ENCODE measurements at places on chromosomes 2 and 18.

DNA sequence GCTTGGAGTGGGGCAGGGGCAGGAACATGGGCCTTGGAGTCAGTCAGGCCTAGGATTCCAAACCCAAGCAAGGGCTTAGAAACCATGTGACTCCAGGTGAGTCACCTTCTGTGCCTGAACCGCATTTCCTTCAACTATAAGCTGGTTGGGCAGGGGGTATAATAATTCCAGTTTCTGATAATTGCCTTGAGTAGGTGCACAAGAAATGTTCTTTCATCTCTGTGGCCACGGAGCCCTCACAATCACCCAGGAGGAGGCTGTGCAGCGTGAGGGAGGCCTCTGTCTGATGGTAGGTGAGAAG lies 112.1 kb upstream of the HAAO start:
- no peak for DNase-seq

DNA sequence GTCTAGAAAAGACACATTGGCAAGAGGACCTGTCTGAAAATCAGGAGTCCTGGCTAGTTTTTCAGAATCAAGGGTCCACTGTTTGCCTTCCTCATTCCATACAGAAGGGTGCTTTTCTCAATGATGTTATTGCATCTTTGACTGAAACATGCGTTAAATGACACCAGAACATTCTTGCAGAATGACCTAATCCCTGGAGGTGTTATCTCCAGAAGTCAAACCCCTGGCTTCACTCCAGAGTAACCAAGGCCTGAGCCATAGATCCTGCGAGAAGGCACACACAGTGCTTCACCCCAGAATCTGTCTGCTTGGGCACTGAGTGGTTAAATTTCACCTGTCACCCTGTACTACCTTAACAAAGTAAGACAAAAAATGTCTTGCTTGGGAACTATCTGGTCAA lies 1055.2 kb upstream of the FANCL start:
- DNase-seq = no peak

GRCh38 chr18:42228581-42228980 lies 273.5 kb downstream of the PIK3C3 start:
- DNase-seq = no peak

GRCh38 chr2:197919487-197919886 lies 115.1 kb downstream of the PLCL1 start:
- DNase-seq = no peak

- DNase-seq = no peak
These were observed 1195.1 kb upstream of the CHAC2 start for GRCh38 chr2:52572469-52572894.

GRCh38 chr2:51511002-51511401 lies 479.1 kb upstream of the NRXN1 start:
- DNase-seq = no peak

DNA sequence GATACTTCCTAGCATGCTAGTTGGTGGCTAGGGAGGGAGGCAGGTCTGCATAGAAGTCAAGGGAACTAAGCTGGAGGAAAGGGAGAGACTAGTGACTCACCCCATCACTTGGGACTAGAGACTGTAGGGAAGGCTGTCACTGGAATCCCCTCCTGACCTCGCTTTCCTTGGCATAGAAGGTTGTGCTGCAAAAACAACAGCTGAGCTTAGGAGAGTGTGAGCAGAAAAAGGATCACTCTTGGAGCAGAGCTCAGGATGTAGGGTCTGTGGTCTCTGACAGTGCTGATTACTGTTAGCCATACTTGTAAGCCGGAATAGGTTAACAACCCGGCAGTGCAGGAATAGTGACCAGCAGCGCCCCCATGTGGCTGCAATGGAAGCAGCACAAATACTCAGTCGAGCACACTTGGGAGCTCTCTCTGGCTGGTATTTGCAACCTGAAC lies 66.9 kb upstream of the SMAD2 start:
- DNase-seq = no peak

DNA sequence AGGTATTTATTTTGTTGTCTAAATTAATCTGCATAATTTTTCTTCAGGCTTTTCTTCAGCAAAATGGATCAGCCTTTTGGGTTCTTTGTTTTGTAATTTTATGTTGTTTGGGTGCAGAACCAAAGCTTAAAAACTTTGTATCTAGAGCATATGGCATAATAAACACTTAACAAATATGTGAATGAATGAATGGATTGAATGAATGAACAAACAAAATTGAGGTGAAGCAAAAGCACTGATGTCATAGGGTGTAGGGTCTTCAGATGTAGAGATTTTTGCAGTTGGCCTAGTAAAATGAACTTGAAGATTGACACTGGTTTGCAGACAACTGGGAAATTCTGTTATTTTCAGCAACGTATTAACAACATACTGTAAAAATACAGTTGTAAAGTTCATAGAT lies 17.3 kb downstream of the VAPA start:
- no peak for DNase-seq

DNA sequence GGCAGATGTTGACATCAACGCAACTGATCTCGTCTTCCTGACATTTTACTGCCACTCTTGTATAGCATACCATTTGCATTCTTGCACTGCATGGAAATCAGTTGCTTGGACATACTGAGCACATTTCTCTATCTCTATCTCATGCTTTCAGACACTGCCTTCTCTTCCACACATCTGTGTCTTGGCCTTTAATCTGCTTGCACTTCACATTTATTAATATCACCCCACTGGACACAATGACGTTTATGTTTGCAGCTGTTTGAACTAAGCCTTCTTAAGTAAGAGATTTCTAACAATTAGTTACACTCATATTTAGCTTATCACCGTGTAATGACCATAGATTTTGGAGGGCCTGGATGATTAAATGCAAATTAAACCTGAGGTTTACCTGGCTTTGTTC lies 229.8 kb upstream of the CDH19 start:
- DNase-seq = no peak

- no peak for DNase-seq
These were observed 2.0 kb downstream of the GALNT3 start for GRCh38 chr2:165792104-165792454.

GRCh38 chr18:37393945-37394609 lies 171.5 kb downstream of the CELF4 start:
- peak; percentile 94 for DNase-seq

GRCh38 chr2:170204298-170204951 lies 26.5 kb downstream of the MYO3B start:
- no peak for DNase-seq

- no peak for DNase-seq
These were observed 25.3 kb downstream of the ITM2C start for GRCh38 chr2:230889911-230890601.

DNA sequence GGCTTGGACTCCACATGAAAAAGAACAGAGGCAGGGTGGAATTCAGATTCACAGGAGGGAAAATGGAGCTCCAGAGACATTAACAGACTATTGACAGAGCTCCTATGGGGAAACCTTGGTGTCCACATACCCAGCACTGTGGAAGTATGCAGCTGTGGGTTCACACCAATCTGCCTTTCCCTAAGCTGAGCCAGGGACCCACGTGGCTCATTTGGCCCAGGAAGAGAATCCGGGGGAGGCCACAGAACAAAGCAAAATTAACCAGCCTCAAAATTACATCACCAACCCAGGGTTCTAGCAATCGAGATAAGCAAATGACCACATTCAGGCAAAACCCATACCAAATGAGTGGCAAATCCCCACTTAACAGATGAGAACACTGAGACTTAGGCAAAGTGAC lies 105.8 kb upstream of the TWIST2 start:
- peak; percentile 28 for DNase-seq

DNA sequence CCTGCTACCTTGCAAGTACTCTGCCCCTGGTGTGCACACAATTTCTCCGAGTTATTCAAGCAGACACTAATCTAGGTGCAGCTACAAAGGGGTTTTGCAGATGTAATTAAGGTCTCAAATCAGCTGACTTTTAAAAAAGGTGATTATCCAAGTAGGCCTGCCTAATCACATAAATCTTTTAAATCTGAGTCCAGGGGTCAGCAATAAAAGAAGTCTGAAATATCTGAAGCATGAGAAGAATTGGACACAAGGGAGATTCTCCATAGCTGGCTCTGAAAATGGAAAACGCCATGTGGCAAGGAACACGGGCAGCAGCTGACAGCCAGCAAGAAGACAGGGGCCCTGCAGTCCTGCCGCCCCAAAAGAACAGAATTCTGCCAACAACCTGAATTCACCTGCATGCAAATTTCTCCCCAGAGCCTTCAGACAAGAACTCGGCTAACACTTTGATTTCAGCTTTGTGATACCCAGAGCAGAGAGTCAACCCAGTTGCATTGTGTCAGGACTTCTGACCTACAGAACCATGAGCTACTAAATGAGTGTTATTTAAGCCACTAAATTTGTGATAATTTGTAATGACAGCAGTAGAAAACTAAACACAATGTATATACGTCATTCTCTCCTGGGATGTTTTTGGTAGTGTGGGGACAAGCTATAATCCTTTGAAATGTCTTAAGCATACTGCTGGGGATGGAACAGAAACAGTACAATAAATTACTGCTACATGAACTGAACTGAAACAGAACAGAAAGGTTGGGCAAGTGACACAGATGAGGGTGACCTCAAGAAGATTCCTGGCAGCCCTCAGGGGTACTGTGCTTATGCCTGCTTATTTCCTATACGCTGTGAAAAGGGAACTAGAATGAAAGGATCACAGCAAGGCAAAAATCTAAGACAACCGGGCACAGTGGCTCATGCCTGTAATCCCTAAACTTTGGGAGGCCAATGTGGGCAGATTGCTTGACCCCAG lies 3.2 kb downstream of the INO80C start:
- no peak for DNase-seq

GRCh38 chr18:37429791-37430190 lies 135.8 kb downstream of the CELF4 start:
- no peak for DNase-seq

DNA sequence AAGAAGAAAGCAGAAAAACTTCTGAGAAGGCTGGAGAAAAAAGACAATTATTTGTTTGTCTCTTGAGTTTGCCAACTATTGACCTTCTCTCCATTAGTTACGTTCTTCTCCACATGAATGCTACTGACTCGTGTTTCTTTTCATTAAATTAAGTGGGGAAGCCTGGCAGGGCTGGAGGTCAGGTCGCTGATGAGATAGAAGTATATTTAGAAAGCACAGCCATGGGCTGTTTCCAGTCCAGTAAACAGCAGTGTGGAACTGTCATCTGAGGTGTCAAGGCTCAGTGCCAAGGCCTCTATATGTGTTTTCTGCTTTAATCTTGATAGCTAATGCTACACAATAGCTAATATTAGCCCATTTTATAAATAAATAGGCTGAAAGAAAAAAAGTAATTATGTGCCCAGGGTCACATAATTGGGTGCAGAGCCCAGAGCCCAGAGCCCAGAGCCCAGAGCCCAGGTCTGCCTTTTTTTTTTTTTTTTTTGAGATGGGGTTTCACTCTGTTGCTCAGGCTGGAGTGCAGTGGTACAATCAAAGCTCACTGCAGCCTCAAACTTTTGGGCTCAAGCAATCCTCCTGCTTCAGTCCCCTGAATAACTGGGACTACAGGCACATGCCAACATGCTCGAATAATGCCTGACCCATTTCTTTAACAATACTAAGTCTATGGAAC lies 6.3 kb downstream of the MSGN1 start:
- DNase-seq = no peak

GRCh38 chr2:3449936-3450335 lies 69.4 kb downstream of the ADI1 start:
- no peak for DNase-seq

- no peak for DNase-seq
These were observed 64.9 kb downstream of the FIGN start for GRCh38 chr2:163670929-163671328.

DNA sequence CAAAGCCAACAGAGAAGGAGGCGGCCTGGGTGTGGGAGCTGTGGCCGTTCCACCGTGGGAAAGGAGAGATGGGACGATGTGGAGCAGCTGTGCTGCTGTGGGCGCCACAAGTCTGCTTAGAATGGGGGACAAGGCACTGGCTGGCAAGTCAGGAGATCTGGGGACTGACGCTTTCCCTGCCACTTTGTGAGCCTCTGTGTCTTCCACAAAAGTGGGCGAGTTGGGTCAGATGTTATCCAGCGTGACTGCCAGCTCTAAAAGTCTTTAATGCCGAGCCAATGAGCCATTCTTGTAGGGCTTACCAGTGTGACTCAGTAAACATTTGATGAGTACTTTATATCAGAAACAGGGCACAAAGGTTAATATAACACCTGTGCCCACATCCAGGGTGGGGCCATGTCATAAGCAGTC lies 113.6 kb upstream of the MGAT5 start:
- no peak for DNase-seq

DNA sequence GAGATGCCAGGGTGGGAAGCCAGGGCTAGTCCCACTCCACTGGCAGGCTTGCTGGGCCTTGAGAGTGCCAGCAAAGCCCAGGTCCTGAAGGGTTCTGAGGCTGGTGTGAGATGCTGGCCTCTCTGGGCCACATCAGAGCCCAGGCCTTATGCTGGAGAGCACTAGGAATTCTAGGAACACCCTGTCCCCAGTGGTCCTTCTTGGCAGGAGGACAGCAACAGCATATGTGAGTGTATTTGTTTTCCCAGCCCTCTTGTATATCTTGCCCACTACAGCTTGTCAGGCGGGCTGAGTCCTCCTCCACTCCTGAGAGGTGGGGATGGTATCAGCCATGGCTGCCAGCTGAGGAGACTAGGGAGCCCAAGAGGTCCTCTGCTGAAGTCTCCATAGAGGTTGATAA lies 327.0 kb downstream of the PDE11A start:
- DNase-seq = no peak

- no peak for DNase-seq
These were observed 223.0 kb upstream of the DOK6 start for GRCh38 chr18:69177702-69178101.

GRCh38 chr2:198135481-198135934 lies 331.1 kb downstream of the PLCL1 start:
- peak; percentile 16 for DNase-seq

DNA sequence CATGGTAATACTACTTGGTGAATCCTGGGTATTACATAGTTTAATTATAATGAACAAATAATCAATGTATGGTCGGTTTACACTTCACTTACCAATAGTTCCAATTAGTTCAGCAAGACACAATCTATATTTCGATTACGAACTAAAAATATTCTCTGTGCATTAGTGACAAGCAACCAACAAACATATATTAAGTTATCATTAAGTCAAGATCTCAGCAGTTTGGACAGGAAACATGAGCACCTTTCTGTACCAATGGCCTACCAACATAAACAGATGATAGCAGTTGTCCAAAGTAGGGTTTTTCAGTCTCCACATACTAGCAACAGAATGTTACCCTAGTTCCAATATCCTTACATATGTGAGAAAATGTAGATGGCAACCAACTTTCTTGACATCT lies 32.8 kb downstream of the RTN4 start:
- no peak for DNase-seq

DNA sequence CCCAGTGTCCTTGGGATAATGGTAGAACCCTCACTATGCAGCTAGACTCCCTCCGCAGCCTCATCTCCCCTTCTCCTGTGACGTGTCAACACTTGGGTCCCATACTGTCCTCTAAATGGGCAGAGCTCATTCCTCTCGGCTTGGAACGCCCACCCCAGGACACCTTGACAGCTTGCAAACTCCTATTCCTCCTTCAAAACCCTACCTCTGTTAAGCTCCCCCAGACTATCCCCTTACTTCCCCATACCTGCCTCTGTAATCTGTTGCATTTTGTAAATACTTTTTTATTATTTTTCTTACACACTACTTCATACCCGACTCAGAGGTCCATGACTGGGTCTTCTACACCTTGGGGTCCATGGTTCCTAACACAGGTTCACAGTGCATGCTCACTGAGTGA lies 28.0 kb downstream of the STEAP3 start:
- DNase-seq = no peak

Data from GM03348 (cell line).